ENCODE measurements at places on chromosomes 1 and 21.

- H3K27ac ChIP-seq = no peak overlapping the region
- H3K27me3 ChIP-seq = no peaks in the 10 kb centered on the region
- no peak for DNase-seq
- H3K36me3 ChIP-seq = peaks cover 34% of the 10 kb centered on the region
Measured at GRCh38 chr1:17434016-17434415, 5.5 kb downstream of the RCC2 start.

GRCh38 chr1:245074232-245074747 lies 80.5 kb upstream of the KIF26B start:
- no peak overlapping the region for H3K4me3 ChIP-seq
- peaks cover 3% of the 10 kb centered on the region for H3K4me1 ChIP-seq
- H3K27me3 ChIP-seq = no peaks in the 10 kb centered on the region
- no peaks in the 10 kb centered on the region for H3K36me3 ChIP-seq
- no peak overlapping the region for H3K27ac ChIP-seq

GRCh38 chr1:15543589-15544568 lies 17.2 kb downstream of the DNAJC16 start:
- no peak overlapping the region for H3K4me3 ChIP-seq
- peaks cover 6% of the 10 kb centered on the region for H3K4me1 ChIP-seq
- H3K36me3 ChIP-seq = peaks cover 35% of the 10 kb centered on the region

DNA sequence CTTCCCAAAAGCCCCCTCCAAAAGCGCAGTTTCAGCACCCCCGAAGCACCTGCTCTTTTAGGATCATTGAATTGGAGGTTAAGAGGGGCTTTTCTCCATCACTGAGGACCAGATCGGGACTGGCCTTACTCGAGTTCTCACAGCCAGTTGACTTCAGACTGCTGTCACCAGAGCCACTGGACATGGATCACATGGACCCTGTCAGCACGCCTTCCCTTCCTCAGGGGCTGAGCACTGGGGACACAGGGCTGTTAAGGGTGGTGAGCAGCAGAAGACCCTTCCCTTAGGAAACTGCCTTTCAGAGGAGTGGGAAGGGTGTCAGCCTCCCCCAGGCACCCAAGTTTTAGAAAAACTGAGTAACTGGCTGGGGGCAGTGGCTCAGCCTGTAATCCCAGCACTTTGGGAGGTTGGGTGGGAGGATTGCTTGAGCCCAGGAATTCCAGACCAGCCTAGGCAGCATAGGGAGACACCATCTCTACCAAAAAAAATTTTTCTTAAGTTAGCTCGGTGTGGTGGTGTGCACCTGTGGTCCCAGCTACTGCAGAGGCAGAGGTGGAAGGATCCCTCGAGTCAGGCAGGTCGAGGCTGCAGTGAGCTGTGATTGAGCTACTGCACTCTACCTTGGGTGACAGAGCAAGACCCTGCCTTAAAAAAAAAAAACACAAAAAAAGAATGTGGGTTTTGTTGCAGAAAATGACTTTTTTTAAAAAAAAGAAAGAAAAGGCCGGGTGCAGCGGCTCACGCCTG lies 584 bp upstream of the FGR start:
- H3K27ac ChIP-seq = no peak overlapping the region
- DNase-seq = no peak
- H3K4me3 ChIP-seq = no peak overlapping the region
- no peaks in the 10 kb centered on the region for H3K4me1 ChIP-seq
- peaks cover 45% of the 10 kb centered on the region for H3K27me3 ChIP-seq

- no peak overlapping the region for H3K27ac ChIP-seq
- no peak overlapping the region for H3K4me3 ChIP-seq
Measured at GRCh38 chr1:165235777-165236291, 120.7 kb downstream of the LMX1A start.

DNA sequence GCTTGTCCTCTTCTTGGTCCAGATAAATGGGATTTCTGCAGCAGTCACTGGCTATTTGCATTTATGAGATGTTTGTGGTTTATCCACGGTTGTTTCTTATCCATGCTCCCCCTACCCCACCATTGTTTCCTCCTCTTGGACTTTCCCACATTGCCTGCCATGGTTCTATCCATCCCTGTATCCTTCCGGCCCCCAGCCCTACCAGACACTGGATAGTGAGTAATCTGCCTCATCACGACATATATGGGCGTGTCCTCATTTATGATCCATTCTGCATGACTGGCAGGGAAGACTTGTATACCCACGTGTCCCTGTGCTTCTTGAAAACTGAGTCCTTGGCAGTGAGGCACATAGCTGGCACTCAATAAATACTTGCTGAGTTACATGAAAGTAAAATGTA lies 40.1 kb downstream of the CACNA1S start:
- peaks cover 83% of the 10 kb centered on the region for H3K27me3 ChIP-seq
- no peaks in the 10 kb centered on the region for H3K36me3 ChIP-seq
- DNase-seq = no peak
- no peak overlapping the region for H3K27ac ChIP-seq

GRCh38 chr21:24023936-24024335 lies 1583.3 kb downstream of the MRPL39 start:
- no peak for DNase-seq
- H3K4me3 ChIP-seq = no peak overlapping the region
- H3K4me1 ChIP-seq = no peaks in the 10 kb centered on the region
- H3K27me3 ChIP-seq = no peaks in the 10 kb centered on the region
- H3K27ac ChIP-seq = no peak overlapping the region

DNA sequence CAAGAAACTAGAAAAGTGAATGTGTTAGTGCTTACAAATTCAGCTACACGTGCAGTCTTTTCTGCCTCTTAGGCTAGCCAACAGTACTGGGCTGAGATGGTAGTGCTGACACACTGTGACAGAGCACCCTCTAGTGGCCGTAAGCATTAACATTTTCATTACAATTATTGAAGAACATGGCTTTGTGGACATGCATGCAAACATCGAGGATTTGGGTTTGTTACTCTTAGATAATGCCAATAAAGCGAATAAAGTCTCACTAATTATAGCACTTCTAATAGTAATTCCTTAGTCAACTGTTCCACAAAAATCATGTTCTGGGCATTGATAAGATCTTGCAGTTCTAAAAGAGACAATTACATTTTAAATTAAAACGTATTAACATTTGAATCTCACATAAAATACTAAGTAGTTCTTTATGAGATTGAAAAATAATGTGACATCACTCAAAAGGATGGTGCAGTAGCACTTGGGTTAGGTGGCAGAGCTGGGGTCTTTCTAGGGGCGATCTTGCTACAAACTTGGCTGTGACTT lies 47.1 kb downstream of the MYSM1 start:
- DNase-seq = peak; percentile 84
- H3K27me3 ChIP-seq = no peaks in the 10 kb centered on the region
- no peak overlapping the region for H3K4me3 ChIP-seq
- H3K36me3 ChIP-seq = peaks cover 11% of the 10 kb centered on the region
- no peaks in the 10 kb centered on the region for H3K4me1 ChIP-seq

GRCh38 chr1:220682901-220683576 lies 7.1 kb upstream of the C1orf115 start:
- no peaks in the 10 kb centered on the region for H3K4me1 ChIP-seq
- no peak overlapping the region for H3K27ac ChIP-seq
- no peak overlapping the region for H3K4me3 ChIP-seq
- H3K27me3 ChIP-seq = no peaks in the 10 kb centered on the region
- H3K36me3 ChIP-seq = no peaks in the 10 kb centered on the region

DNA sequence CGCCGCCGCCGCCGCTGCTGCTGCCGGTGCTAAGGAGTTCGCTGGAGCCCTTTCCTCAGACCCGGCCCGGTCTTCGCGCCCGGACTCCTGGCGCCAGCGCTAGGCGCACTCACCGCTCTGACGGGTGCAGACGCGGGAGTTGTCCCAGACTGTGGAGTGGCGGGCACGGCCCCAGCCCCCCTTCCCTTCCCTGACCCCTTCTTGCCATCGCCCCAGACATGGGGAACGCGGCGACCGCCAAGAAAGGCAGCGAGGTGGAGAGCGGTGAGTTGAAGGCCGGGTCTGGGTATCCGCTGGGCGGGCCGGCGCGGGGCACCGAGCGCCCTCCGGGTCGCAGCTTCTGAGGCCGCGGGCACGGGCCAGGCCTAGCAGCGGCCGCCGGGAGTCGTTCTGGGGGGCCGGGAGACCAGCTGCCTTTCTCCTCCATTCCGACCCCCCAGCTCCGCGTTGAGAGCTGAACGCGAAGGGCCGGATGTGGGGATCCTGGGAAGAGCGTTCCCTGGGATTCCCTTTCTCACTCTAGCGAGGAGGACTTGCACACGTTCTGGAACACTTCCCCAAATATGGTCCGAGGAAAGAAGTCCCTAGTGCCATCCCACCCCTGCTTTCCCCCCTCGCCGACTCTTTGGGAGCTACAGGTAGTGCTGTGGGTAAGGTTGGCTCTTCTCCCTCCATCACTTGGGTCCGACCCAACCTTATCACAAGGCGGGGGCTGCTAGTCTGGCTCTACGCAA lies 65.8 kb upstream of the PRKACB start:
- no peaks in the 10 kb centered on the region for H3K36me3 ChIP-seq
- no peaks in the 10 kb centered on the region for H3K27me3 ChIP-seq
- peak; percentile 36 for DNase-seq
- H3K4me1 ChIP-seq = no peaks in the 10 kb centered on the region
- peak overlapping the region; percentile 85 for H3K27ac ChIP-seq

DNA sequence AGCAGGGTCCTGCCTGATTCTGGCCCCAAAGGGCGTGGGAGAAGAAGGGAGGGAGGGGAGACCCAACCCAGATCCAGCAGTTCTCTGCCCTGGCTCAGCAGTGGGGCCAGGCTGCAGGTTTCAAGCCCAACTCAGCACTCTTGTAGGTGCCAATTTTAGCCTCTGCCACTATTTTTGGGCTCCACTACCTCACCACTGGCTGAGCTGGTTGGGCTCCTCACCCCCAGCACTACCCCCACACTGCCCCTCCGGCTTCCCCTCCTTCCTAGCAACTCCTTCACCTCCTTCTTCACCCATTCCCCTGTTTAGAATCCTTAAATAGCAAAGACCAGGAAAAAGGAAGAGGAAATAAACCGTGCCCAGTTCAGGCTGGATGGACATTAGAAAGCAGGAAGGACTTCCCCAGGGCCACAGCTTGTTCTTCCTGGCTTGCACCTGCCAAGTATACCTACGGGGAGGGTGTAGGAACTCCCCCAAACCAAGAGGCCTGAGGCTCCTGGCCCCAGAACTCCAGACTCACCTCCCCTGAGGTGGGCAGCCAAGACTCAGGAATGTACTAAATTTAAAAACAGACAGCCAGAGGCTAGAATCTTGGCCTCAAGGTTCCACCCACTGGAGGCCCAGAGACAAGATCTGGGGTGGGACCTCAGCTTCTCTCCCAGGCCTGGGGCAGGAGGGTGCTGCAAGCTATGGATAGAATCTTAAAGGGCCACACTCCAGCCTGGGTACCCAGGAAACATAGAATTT lies 1.4 kb upstream of the ARHGEF2 start:
- no peaks in the 10 kb centered on the region for H3K27me3 ChIP-seq
- H3K4me3 ChIP-seq = peak overlapping the region; percentile 94
- peak overlapping the region; percentile 99 for H3K27ac ChIP-seq
- peaks cover 4% of the 10 kb centered on the region for H3K36me3 ChIP-seq
- H3K4me1 ChIP-seq = peaks cover 51% of the 10 kb centered on the region

GRCh38 chr1:244264163-244264562 lies 187.5 kb downstream of the ADSS2 start:
- H3K4me1 ChIP-seq = no peaks in the 10 kb centered on the region
- H3K4me3 ChIP-seq = no peak overlapping the region
- no peak overlapping the region for H3K27ac ChIP-seq
- H3K27me3 ChIP-seq = no peaks in the 10 kb centered on the region
- H3K36me3 ChIP-seq = no peaks in the 10 kb centered on the region
- no peak for DNase-seq

- H3K27ac ChIP-seq = no peak overlapping the region
- no peak for DNase-seq
- no peaks in the 10 kb centered on the region for H3K27me3 ChIP-seq
- H3K4me1 ChIP-seq = no peaks in the 10 kb centered on the region
- no peak overlapping the region for H3K4me3 ChIP-seq
- no peaks in the 10 kb centered on the region for H3K36me3 ChIP-seq
Measured at GRCh38 chr1:76254104-76255030, 179.8 kb downstream of the ST6GALNAC3 start.

- peak overlapping the region; percentile 65 for H3K27ac ChIP-seq
- H3K27me3 ChIP-seq = no peaks in the 10 kb centered on the region
- H3K36me3 ChIP-seq = no peaks in the 10 kb centered on the region
- peaks cover 28% of the 10 kb centered on the region for H3K4me1 ChIP-seq
- no peak overlapping the region for H3K4me3 ChIP-seq
- no peak for DNase-seq
Measured at GRCh38 chr1:7469255-7469938, 301.7 kb upstream of the VAMP3 start.

- no peak overlapping the region for H3K27ac ChIP-seq
- DNase-seq = peak; percentile 44
- peaks cover 8% of the 10 kb centered on the region for H3K4me1 ChIP-seq
- H3K4me3 ChIP-seq = no peak overlapping the region
- H3K36me3 ChIP-seq = no peaks in the 10 kb centered on the region
- no peaks in the 10 kb centered on the region for H3K27me3 ChIP-seq
Measured at GRCh38 chr1:17538428-17539117, 925 bp upstream of the ARHGEF10L start.

DNA sequence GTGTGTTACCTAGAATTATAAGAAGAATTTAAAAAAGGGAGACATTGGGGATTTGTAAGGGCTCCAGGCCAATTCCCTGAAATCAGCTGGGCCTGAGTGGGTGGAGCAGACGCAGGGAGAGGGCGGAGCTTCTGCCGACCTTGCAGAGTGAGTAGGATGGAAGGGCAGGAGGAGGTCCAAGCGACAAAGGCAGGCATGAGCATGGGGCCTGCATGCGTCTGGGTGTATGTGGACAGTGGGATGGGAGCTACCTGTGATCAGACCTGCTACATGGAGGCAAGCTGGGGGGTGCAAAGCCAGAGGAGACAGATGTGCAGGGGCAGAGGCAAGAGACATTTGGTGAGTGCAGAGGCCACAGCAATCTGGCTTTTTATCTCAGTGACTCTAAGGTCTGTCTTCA lies 105.3 kb upstream of the OLIG2 start:
- H3K27ac ChIP-seq = no peak overlapping the region
- DNase-seq = no peak
- H3K36me3 ChIP-seq = no peaks in the 10 kb centered on the region
- peaks cover 5% of the 10 kb centered on the region for H3K27me3 ChIP-seq
- no peaks in the 10 kb centered on the region for H3K4me1 ChIP-seq

GRCh38 chr1:154154534-154155191 lies at the start of gene NUP210L:
Gene NUP210L (minus strand): TSS chr1:154155073.
- DNase-seq = peak; percentile 89
- H3K4me1 ChIP-seq = peaks cover 10% of the 10 kb centered on the region
- H3K27me3 ChIP-seq = no peaks in the 10 kb centered on the region

GRCh38 chr1:91872000-91872399 lies 14.0 kb downstream of the TGFBR3 start:
- H3K4me1 ChIP-seq = peaks cover 9% of the 10 kb centered on the region
- H3K36me3 ChIP-seq = no peaks in the 10 kb centered on the region
- no peak overlapping the region for H3K27ac ChIP-seq
- peak; percentile 64 for DNase-seq
- no peak overlapping the region for H3K4me3 ChIP-seq

DNA sequence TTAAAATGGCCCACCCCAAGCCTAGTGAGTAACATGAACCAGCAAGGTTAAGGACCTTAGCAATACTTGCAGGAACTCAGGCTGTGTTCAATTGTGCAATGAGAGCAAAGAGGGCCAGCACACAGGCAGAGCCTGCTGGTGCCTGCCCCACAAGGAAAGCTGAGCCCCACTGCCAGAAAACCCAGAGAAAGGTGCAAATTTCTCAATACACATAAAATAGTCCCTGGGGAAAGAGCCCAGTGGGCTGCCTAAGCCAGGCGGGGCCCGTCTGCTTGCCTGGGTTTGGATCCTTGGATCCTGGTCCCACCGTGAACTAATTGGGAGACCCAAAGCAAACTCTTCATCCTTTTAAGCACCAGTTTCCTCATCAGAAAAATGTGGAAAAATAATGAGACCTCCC lies 128.5 kb upstream of the CACNA1E start:
- no peak overlapping the region for H3K4me3 ChIP-seq
- no peak overlapping the region for H3K27ac ChIP-seq
- H3K27me3 ChIP-seq = no peaks in the 10 kb centered on the region
- no peaks in the 10 kb centered on the region for H3K36me3 ChIP-seq

Measured in IMR-90 (cell line).